ENCODE measurements at places on chromosomes 4 and X.

GRCh38 chr4:186472948-186473347, 82.4 kb downstream of the MTNR1A start:
- no peak for DNase-seq

- DNase-seq, result no peak
Observed at GRCh38 chr4:52572936-52573485, 86.1 kb downstream of the USP46 start.

- DNase-seq, result no peak
Observed at GRCh38 chr4:12144051-12144450, 715.4 kb upstream of the HS3ST1 start.

DNA sequence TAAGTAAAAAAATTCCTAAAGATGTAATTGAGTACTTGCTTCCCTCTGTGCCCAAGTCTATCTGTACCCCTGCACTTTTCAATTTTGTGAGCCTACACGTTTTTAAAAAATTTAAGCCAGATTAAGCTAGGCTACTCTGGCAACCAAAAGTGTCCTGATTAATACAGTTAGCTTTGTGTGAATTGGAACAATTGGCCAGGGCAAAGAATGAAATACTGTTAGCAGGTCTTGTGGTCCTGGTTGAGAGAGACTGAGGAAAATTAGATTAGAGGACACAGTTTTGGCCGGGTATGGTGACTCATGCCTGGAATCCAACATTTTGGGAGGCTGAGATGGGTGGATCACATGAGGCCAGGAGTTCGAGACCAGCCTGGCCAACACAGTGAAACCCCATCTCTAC, 293.3 kb downstream of the RAPGEF2 start:
- no peak for DNase-seq

DNA sequence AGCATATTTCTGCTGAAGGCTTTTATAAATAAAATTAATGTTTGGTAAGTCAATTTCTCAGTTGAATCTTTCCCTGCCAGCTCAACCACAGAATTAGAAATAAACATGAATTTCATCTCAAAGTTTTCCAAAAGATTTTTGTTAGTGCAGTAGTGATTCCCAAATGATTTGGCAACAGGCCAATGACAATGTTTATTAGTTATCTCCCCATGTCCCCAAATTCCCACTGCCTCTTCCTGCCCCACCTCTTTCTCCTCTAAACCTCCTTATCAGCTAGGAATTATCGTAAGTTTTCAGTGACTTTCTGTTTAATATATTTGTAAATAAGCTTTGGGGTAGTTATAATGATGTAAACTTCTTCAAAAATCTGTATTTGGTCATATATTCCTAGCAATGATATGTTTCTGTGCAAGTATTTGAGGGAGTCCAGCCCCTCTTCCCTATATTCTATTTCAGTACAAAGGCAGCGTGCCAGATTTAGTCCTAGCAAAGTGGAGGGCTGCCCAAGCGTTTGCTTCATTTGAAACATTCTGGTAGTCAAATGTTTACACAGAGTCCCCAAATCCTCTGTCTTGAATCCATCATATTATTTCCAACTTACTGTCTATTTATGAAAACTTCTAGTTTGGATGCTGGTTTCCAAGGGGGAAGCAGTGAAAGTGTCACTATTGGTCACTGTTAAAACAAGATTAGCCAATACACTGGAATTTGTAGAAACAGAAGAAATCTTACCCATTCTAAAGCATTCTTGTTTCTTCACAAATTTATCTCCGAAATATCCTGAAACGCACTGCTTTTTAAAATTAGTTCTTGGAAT, 33.7 kb upstream of the ANKRD50 start:
- no peak for DNase-seq

DNA sequence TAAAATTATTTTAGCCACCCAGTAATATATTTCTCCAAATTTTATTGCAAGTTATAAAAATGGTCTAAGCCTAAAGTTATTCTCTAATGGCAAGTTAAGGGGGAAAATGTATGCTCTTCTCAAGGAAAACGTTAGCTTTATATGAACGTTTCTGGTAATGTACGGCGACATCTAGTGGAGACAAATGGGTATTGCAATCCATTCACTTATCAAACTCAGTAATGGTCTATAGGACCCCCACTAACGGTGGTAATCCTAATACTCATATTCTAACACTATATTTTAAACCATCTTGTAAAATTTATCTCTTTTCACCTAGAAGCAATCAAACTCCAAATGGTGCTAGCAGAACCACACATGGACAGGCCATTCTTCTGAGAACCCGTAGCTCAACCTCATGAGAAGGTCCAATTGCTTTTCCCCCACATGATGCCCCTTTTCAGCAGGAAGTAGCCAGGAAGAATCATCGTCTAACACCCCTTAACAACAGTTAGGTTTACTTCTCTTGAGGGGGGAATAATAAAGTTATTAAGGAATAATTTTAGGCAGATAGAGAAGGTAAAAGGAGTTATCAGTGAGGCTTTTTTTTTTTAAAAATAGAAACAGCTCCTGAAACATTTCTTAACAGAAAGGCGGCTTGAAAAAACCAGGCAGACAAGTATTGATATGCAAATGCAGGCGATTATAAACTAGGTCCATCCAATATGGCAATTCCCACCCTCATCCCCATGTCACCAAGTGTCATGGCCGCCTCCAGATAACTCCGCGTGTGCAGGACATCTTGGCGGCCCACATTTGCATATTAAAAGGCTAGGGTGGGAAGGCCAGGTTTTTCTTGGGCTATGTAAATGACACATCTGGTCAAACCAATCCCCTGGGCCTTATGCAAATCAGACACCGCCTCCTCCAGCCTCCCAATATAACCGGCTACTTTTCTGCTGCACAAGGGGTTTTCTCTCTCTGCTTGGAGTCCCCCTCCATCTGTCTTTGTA, 35.0 kb downstream of the NUDT11 start:
- DNase-seq, result no peak

DNA sequence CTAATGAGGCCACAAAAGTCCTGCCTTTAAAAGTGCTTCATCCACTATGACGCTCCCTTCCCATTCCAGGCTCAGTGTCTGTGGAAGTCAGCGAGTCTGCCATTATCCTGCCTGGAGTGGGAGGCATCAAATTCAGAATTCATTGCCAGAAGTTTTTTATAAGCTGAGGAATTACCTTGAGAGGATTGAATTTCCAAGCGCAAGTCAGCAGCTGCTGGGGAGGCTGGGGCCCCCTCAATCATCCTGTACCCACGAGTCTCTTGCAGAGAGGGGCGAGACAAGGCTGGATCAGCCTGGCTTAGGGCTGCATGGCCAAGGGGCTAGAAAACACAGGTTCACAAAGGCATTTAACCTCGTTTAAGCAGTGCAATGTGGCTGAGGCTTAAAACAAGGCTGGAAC, 170.5 kb upstream of the NOCT start:
- DNase-seq, result no peak

DNA sequence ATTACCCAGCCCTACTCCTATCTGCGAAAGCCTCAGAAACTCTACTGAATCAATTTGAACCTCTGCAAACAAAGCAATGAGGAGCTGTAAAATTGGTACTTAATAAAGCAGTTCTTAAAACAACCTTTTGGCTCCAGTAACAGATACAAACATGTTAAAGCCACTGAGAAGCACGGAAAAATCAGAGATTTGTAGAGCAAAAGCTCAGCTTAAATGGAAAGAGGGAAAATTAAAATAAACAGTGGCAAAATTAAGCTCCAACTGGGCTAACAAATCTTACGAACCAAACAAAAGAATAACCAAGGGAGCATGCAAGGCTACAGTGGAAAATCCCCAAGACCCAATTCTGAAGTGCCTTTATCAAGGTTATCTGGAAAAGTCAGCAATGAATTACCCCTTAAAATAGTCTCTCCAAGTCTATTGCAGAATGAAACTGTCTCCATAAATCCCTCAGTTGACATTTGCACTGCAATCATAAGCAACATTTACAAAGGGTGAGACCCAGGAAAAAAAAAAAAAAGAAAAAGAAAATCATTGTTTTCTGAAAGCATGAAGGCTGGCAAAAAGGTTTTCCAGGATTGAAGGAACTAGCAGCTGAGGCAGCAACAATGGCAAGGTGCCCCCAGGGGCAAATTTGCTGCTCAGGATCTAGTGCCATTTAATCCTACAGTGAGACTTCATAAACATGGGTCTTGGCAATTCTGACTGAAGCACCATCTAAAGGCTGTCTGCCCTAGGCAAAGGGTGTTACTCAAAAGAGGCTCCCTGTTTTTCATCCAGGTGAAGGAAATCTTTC, 40.1 kb downstream of the USP46 start:
- no peak for DNase-seq

DNA sequence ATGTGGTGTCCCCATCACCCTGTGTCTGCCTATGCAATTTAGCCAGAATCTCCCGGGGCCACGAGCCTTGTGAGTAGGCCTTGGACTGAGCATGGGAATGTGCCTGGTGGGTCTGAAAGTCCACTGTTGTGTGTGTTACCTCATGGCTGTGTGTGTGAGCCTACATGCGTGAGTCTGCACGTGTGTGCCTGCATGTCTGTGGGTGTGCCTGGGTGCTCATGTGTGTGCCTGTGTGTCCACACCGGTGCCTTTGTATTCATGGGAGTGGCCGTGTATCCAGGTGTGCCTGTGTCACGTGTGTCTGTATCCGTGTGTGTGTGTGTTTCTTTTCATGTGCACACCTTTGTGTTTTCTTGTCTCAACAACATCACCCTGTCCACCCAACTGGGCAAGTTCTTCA, 14.2 kb downstream of the ATP5ME start:
- no peak for DNase-seq

GRCh38 chr4:78437608-78438088, 113.9 kb upstream of the ANXA3 start:
- DNase-seq, result no peak

DNA sequence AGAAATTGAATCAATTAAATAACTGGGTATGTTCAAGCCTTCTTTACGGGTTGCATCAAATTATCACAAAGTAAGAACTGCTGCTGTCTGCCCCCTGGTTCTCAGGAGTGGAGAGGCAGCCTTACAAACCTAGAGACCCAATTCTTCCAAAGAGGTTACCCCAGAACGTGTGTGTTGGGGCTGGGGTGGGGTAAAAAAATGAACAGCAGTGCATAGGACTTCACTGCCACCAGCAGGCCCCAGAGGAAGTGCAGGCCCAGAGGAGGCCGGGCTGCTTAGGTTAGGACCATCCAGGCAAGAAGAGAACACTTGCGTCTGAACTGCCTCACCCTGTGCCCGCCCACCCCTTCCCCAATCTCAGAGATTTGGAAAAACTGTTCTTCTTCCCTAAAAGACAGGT, 1.5 kb upstream of the NWD2 start:
- no peak for DNase-seq

DNA sequence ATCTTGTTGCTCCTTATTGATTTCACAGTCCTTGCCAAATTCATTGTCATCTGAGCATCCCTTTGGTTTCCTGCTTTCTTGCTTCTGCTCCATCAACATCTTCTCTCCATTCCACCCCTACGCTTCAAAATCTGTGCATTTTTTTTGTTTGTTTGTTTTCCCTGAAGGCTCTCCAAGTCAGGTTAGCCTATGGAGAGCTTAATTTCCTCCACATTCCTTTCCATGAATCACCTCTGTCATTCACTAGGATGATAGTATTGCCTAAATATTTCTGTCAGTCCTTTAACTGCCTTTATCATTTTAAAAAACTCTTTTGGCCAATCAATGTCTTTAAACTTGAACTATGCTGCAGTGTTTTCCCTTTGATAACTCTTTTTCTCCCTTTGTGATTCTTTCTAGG, 67.7 kb downstream of the PPARGC1A start:
- DNase-seq, result no peak

DNA sequence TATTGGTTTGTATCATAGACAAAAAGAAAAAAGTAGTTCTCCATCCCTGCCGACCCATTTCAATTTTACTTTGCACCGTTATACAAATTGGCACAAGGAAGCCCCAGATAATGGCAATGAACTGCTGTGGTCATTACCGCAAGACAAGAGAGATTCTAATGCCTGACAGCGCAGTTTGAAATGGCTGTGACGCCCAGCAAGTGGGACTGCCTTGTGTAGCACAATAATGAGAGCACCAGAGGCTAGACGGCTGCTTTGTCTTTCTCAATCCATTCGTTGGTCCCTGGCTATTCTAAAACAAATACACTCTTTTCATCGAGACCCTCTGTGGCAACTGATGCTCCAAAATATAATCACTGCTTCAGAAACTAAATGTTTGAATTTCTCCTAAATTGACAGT, 192.4 kb upstream of the NEIL3 start:
- no peak for DNase-seq

GRCh38 chr4:3065551-3065950, 8.8 kb downstream of the HTT-AS start:
- DNase-seq, result no peak

- DNase-seq, result no peak
Observed at GRCh38 chr4:167613381-167613780, 379.1 kb upstream of the SPOCK3 start.

- DNase-seq, result no peak
Observed at GRCh38 chr4:184941671-184942418, 76.4 kb upstream of the HELT start.

- no peak for DNase-seq
Observed at GRCh38 chr4:162241857-162242256, 78.1 kb upstream of the FSTL5 start.

DNA sequence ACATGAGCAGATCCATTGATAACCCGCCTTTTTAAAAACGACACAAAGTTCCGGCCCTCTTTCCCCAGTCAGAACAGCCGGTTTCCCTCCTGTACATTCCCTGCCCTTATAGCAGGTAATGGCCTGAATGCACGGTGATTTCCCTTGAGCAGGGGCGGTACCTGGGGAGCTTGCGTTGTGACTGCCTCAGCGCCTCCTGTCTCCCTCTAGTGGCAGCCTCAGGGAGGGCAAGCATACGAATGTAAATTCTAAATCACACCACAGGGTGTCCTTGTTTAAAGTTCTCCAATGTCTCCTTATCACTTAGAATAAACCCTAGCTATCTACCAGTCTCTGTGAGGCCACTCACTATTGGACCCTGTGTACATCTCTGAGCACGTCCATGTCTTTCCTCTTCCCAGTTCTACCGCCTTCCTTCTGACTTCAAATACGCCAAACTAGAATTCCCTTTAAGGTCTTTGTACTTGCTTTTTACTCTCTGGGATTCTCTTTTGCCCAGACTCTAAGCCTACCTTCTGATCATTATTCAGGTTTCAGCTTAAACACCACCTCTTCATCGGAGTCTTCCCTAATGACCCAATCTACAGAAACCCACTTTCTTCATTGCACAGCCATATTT, 18.4 kb upstream of the LDB2 start:
- peak; percentile 66 for DNase-seq

- no peak for DNase-seq
Observed at GRCh38 chr4:114316789-114317188, 281.8 kb upstream of the UGT8 start.

GRCh38 chrX:26889574-26889973, 573.6 kb downstream of the PPP4R3C start:
- DNase-seq, result no peak

Data from activated CD4-positive, alpha-beta T cell treated with anti-CD3 and anti-CD28 coated beads for 24 hours (primary cell).